NCI-H2081 (cell line): ENCODE measurements at places on chromosomes 11 and 22.

- no peak for DNase-seq
Observed at GRCh38 chr11:119991669-119992068, 146.2 kb downstream of the TRIM29 start.

DNA sequence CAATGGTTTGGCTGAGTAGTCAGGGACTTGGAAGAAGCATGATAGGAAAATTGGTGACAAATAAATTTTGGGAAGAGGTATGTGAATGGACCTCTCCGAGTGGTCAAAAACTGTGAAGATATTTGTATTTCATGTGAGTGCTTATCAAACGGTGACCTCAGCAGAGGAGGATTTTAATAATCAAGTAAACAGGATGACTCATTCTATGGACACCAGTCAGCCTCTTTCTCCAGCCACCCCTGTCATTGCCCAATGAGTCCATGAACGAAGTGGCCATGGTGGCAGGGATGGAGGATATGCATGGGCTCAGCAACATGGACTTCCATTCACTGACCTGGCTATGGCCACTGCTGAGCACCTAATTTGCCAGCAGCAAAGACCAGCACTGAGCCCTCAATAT lies 21.2 kb downstream of the MS4A4E start:
- DNase-seq: no peak

DNA sequence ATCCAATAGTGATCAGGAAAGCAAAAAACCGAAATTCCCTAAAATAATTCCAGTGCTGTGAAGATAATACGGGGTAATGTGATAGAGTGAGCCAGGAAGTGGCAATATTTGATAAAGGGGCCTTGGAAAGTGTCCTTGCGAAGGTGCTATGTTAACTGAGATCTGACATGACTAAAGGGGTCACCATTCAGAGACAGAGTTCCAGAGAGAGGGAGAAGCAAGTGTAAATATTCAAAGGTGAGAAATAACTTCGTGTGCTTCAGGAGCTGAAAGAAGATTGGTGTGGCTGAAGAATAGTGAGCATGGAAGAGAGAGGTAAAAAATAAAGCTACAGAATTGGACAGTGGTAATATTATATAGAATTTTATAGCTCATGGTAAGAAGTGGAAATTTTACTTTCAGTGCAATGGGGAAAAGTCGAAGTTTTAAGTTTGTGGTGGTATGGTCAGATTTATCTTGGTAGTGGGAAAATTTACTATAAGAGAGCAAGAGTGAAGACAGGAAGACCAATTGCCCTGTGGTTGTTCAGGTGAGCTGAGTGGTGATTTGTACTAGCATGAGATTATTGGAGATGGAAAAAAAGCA lies 164.5 kb downstream of the JRKL start:
- no peak for DNase-seq

DNA sequence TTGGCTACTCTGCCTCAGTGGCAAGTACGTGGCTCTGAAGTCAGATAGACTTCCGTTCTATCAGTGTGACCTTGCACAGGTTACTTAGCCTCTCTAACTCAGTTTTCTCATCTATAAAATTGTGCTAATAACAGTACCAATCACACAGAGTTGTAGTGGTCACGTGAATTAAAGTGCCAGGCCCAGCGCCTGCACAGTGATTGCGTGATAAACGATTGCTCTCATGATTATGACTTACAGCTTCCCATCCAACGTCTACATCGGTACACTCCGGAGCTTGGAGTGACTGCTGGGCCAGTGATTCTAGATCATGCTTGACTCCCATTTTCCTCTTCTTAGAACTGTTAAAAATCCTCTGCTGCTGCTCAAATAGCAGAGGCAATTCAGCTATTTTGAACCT lies 221.8 kb downstream of the CEP164 start:
- DNase-seq: no peak

- no peak for DNase-seq
Observed at GRCh38 chr22:25698978-25699377, 43.0 kb upstream of the MYO18B start.

GRCh38 chr11:11563200-11563975 lies 58.4 kb downstream of the GALNT18 start:
- no peak for DNase-seq

- DNase-seq: no peak
Observed at GRCh38 chr22:37148742-37149665, 712 bp downstream of the IL2RB start.

- no peak for DNase-seq
Observed at GRCh38 chr11:19472679-19473078, 231.9 kb upstream of the E2F8 start.

GRCh38 chr22:22959147-22959827 lies 71.7 kb downstream of the IGLL5 start:
- DNase-seq: peak; percentile 69

- DNase-seq: no peak
Observed at GRCh38 chr11:114152162-114152561, 92.7 kb downstream of the ZBTB16 start.

DNA sequence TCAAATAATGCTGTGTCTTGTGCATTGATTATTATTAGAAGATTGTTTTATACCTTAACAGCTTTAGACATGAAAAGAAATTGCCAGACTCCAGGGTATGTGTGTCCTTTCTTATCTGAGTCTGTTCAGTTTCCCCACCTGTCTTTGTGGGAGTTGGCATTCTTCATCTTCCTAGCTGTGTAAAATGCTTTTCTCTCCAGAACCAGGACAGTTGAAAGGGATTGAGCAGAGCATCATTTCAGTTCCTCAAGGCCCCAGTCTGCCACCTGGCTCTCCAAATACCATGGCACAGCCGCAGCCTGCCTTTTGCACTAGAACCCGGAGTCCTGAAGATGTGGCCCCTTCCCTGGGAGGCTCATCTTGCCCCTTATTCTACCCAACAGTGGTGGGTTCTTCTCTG lies 851.9 kb downstream of the NTM start:
- no peak for DNase-seq

DNA sequence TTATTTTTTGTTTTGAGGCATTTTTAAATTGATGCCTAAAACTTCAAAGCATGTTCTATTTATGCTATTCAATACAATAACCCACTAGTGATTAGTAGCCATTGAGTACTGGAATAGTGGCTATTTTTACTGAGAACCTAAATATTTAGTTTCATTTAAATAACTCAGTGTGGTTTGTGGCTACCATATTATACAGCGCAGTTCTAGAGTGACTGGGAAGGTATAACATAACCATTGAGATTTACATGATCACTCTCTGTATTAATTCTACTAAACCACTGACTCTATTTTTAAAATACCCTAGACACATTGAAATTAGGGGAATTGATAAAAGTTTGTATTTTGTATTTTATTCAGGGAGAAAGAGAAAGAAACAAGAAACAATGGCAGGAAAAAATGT lies 441.2 kb downstream of the CNTN5 start:
- no peak for DNase-seq

- DNase-seq: no peak
Observed at GRCh38 chr11:112765337-112765736, 195.9 kb upstream of the NCAM1 start.

DNA sequence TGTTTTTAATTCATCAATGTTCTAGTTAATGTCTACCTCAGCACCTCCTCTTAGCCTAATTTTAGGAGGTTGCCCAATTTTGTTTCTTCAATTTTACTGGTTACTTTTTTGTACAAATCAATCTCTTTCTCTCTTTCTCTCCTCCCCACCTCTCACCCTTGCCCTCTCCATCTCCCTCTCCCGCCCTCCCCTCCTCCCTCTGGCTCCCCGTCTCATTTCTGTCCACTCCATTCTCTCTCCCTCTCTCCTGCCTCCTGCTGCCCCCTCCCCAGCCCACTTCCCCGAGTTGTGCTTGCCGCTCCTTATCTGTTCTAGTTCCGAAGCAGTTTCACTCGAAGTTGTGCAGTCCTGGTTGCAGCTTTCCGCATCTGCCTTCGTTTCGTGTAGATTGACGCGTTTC lies 40.9 kb upstream of the NNMT start:
- DNase-seq: no peak

DNA sequence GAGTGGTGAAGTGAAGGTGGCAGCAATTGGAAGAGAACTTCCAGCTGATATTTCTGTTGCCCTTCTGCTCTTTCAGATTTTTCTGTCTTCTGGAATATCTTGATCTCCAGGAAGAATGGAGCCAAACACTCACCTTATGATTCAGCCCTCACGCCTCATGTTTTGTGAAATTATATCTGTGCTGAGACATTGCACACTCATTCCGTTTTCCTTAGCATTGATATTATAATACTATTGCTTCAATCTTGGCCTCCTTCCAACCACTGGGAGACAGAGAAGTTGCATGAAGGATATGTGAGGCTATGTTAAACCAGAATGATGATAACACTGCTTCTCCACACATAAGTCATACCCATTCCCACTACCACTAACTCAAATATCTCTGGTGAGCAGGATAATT lies 177.9 kb downstream of the ETS1 start:
- DNase-seq: no peak

DNA sequence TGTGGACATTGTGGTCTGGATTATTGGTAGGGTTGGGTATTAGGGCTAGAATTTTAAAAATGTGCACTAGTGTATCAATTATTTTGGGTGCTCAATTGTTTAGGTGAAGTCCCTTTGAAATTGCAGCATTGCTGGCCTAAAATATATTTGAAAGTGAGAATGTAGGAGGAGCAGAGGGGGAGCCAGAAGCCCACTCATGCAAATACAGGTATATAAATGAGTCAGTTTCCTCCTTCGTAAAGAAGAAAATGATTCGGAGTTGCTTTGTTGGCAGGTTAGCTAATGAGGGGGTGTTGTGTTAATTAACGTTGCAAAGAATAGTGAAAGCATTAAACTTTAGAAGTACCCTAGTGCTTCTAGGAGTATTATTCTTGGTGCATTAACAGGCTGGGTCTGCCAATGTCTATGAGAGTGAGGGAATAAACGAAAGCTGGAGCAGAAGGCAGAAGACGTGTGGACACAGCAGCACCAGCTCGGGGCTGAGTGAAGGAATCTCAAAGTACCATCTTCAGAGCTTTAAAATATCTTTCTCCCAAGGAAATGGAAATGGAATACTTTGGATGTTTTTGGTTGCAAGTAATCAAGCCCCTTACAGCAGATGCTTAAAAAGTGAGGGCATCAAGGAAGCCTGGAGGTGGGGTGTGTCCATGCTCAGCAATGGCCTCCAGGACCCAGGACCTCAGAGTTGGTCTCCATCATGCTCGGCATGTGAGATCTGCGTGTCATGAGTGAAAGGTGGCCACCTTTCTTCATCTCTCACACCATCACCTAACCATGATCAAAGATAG lies 522.9 kb downstream of the NTM start:
- DNase-seq: no peak

DNA sequence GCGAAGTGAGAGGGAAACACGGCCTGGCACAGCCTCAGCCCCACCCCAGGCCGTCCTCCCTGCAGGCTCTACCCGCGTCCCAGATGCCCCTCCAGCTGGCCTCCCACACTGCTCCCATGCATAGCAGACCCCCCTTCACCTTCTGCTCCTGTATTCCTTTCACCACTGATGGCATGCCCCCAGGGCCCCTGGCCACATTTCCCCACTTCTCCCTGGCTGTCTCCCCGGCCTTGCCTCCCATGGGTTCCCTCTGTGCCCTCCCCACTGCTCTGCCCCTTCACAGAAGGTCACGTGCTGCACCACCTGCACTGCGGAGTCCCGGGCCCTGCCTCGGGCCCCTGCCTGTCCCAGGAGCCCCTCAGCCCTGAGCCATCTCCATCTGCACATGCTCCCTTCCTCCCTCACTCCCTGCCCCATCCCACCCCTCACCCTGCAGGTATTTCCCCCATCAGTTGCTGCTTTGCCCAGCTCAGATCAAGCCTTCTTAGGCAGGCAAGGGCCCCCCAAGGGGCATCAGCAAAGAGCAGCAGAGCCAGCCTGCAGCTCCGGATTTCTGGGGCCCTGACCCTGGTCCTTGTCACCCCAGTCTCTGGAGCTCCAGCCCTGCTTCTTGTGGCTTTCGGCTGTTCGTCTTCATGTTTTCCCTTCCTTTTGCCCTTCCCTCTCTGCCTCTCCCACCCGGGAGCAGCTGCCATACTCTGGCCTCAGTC lies 46.4 kb downstream of the GAB4 start:
- DNase-seq: no peak

- no peak for DNase-seq
Observed at GRCh38 chr11:107265591-107266121, 192.0 kb downstream of the CWF19L2 start.

- no peak for DNase-seq
Observed at GRCh38 chr11:18365741-18366140, 28.6 kb upstream of the LDHA start.

DNA sequence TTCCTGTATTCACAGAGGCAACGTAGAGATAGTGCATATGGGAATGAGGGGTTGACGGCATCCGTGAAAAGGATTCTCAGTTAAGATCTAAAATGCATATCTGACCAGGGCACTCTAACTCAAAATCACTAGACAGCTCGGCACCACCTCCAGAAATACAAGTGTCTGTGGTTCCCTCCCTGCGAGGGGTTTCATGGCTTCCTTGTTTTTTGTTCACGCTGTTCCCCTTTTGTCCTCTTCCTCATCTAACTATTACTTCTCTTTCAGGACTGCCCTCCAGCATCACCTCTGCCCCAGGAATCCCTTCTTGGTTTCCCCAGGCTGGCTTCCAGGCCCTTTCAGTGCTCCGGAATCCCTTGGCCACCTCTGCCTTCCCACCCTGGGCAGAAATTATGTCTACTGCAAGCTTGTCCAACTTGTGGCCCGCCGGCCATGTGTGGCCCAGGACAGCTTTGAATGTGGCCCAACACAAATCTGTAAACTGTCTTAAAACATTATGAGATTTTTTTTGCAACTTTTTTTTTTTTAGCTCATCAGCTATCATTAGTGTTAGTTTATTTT lies 159.9 kb downstream of the FBXO7 start:
- DNase-seq: no peak

- no peak for DNase-seq
Observed at GRCh38 chr11:96396637-96397036, 6.8 kb downstream of the JRKL start.

- DNase-seq: no peak
Observed at GRCh38 chr11:121575250-121575962, 122.6 kb upstream of the SORL1-AS1 start.

DNA sequence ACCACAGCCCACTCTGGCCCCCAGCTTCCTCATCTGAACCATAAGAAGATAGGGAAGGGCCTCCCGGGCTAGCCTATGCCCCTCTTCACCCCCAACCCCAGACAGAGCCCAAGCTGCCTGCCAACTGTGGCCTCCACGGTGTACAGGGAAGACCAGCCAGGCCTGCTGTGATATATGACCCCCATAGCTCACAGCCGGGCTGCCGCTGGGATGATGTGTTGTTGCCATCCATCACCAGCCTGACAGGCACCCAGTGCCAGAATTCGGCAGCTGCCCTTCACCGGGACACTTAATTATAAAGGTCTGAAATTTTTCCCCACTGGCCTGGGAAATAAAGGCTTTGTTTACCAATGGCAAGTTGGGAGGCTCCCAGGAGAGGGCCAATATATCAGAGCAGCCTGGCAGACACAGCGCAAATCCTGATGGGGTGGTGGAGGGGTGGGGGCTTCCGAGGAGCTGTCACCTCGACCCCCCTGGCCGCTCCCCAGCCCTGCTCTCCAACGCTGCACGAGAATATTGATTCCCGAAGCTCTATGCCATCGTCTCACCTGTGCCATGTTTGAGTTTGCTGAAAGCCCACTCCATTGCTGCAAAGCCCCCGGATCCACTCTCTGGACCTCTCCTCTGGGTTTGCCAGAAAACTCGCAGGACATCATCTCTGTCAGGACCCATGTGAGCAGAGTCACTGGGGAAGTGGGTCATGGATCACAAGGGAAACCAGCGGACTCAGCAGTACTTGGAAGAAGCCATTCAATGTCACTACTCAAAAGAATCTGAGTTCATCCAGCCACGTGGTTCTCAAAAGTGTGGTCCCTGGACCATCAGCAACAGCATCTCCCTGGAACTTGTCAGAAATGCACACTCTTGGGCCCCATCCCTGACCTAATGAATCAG lies 296.9 kb downstream of the MN1 start:
- no peak for DNase-seq

GRCh38 chr11:119683783-119684182 lies 45.2 kb downstream of the NECTIN1 start:
- DNase-seq: no peak
